ENCODE measurements at places on chromosomes 16 and 17.

DNA sequence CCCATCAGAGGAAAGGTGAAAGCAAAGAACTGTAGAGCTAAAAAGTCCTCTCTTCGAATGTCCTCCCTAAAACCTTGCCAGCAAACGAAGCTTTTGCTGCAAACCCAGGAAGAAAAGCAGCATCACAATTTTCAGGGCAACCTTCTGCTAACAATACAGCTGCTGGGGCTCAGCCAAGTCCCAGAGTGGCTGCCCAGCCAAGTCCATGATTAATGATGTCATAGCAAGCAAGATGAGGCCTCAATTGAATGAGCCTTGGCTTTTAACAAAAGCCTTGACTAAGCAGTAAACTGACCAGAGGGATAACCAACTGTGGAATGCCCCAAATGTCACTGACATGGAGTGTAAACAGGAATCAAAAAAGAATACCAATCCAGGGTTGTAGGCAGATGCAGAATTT is 342.7 kb downstream of the PMP22 start:
- DNase-seq = no peak

DNA sequence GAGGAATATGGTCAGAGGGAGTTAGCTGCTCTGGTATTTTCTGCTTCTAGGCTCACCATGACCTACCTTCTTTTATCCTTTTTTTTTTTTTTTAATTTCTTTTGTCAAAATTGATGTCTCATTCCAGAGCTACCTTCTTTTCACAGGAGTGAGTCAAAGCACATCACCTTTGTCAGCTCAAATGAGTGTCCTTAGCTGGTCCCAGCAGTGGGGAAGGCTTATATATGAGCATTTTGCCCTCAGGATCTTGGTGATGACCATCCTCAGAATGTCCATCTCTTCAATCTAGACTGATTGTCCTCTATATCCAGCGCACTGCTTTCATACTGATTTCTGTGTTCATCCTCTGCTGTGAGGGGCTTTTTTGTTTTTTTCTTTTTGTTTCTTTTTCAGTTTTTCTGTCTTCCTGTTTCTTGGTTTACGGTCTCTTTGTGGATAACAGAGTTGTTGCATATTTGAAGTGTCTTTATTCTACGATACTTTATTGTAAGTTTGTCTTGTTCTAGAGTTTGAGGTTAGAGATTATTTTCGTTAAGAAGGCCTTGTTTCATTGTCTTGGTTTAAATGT is 24.9 kb downstream of the CBFB start:
- no peak for DNase-seq

GRCh38 chr17:30534298-30534697 is 57.1 kb downstream of the GOSR1 start:
- no peak for DNase-seq

DNA sequence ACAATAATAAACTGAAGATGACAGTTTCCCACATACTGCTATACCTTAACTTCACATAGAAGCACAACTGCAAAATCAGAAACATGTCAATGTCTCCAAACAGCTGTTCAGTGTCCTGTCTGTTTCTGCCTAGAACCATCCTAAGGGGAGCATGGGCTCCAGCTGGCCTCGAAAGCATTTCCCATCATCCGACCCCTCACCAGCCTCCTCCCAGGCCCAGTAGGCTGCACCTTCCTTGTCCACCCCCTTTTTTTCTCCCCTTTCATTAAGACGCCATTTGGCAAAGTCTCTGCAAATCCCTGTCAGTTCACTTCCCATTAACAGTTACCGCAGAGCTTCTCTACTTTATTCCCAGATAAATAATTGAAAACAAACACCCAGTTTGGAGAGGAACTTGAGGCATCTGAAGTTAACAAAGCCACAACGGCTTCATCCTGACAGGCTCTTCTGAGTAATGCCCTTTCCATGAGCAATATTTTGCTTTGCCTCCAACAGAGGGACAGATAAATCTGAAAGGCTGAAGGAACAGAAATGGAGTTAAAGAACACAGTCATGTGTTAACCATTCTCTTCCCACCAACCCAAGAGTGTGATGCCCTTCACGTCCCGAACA is 65.3 kb downstream of the SLC39A11 start:
- no peak for DNase-seq

DNA sequence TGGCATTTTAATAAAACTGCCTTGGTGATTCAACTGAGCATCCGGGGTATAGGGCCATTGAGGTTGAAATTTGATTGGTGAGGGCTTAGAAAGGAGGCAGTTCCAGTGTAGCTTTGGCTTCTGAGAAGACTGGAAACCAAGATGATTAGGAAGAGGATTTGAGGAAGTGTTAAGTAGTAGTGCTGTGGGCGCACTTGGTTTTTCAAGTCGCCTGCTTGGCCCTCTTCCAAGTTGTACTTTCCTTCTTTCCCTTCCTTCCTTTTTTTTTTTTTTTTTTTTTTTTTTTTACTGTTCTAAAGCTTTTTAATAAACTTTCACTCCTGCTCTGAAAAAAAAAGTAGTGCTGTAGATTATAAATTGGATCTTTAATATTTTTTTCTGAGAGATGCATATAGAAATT is 320.5 kb downstream of the UTP18 start:
- DNase-seq = no peak

GRCh38 chr17:1573932-1574696 is 11.5 kb upstream of the PITPNA start:
- peak; percentile 16 for DNase-seq

GRCh38 chr17:44033861-44034408 is 19.2 kb upstream of the TMEM101 start:
- no peak for DNase-seq

GRCh38 chr17:79248843-79249493 is 174.3 kb downstream of the ENGASE start:
- DNase-seq = no peak

GRCh38 chr16:29770250-29770929 is 7.7 kb upstream of the ZG16 start:
- DNase-seq = no peak

GRCh38 chr17:75456039-75456416 is 407 bp upstream of the TMEM94 start:
- DNase-seq = no peak

- DNase-seq = no peak
These were observed 117.8 kb downstream of the C16orf95 start for GRCh38 chr16:87199379-87199778.

DNA sequence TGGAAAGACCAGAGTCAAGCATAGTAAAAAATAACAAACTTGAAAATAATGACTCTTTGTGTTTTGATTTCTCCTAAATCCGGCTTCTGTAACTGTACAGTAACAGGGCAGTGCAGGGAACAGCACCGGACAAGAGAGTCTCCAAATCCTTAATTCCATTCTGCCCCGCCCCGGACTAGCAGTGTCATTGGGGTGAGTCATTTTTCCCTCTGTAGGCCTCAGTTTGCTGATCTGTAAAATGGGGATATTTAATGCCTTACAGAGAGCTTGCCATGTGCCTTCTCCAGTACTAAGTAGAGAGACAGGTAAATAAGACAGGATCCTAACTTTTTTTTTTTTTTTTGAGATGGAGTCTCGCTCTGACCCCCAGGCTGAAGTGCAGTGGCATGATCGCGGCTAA is 83.6 kb upstream of the TBC1D3K start:
- no peak for DNase-seq

- DNase-seq = no peak
These were observed 11.4 kb downstream of the ARSG start for GRCh38 chr17:68302666-68303065.

DNA sequence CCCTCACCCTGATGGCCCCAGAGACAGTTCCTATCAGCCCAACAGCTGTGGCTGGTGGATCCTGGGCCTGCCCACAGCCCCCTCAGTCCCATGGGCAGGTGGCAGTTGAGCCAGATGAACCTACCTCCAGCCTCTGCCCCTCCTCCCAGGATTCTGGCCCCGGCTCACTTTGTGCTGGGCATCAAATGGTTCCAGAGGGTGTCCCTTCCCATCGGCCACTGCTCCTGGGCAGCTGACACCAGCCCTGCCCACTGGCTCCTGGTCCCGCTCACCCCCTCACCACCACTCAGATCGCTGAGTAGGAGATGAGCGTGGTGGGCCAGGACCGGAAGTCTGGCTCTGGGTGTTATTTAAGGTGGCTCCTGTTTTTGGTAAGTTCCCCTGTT is 2.0 kb downstream of the TTYH2 start:
- no peak for DNase-seq

DNA sequence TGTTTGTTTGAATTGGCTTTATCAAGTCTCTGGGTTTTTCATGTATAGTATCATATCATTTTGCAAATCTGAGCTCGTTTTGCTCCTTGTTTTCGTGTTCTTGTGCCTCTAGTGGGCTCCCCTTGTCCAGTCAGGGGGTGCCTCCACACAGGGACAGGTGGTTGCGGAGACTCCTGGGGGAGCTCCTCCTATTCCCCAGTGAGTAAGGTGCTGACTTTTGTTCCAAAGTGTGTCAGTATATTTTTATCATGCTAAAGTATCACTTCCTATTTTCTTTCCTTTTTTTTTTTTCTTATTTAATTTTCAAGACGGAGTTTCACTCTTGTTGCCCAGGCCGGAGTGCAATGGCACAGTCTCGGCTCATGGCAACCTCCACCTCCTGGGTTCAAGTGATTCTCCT is 30.3 kb upstream of the IL17C start:
- DNase-seq = no peak

GRCh38 chr17:81167194-81167524 is 1.1 kb upstream of the AATK start:
- DNase-seq = no peak

- DNase-seq = no peak
These were observed 3.5 kb downstream of the FLII start for GRCh38 chr17:18254888-18255649.

DNA sequence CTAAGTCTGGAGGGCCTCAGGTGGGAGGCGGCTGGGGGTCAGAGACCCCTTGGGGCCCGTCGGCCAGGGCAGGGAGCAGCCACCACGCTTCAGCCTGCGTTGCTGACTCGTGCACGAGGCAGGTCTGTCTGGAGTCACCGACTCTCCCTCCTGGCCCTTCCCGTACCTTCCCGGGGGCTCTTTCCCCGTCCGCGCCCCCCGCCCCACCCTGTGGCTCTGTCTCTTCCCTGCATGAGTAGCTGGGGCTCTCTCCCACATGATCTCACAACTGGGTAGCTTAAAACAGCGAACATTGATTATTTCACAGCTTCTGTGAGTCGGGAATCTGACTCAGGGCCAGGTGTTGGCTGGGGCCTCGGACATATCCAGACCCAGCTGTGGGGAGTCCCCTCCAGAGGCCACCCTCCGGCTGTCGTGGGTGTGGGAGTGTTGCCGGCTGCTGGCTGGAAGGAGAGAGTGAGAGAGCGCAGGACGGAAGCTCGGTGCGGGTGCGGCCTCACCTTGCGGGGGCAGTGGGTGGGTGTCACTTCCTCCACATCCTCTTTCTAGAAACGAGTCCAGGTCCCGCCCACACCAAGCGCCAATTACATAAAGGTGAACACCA is 17.3 kb downstream of the BAHCC1 start:
- DNase-seq = peak; percentile 58

- no peak for DNase-seq
These were observed 2.5 kb downstream of the MRPL12 start for GRCh38 chr17:81705518-81706231.

DNA sequence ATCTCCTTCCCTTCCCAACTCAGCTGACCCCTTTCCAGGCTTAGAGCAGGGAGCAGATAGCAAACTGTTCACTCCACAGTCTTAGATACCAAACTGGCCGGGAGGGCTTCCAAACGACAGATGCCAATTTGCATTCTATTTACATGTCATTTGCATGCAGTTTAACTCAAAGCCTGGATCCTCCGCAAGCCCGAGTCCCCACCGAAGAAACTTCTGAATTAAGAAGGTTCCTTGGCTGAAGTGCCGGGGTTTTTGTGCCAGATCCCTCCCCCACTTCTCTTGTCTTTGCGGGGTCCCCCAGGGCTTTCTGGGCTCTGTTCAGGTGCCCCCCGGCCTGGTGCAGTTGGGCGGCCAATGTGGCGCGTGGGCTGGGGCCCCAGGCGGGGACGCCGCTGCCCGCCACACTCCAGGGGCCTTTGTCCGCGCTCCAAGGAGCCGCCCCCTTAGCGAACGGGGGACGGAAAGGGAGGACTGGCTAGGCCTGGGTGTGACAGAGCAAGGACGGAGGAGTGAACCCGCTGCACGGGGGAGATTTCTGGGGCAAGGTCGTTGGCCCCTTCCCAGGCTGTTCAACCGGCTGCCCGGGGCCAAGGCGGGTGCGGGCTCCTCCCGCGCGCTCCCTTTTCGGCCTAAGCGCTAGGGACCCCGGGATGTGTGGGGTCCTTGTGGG is 1.2 kb downstream of the GPRC5B start:
- no peak for DNase-seq

GRCh38 chr16:89014403-89015230 is 37.6 kb upstream of the CBFA2T3 start:
- DNase-seq = no peak

DNA sequence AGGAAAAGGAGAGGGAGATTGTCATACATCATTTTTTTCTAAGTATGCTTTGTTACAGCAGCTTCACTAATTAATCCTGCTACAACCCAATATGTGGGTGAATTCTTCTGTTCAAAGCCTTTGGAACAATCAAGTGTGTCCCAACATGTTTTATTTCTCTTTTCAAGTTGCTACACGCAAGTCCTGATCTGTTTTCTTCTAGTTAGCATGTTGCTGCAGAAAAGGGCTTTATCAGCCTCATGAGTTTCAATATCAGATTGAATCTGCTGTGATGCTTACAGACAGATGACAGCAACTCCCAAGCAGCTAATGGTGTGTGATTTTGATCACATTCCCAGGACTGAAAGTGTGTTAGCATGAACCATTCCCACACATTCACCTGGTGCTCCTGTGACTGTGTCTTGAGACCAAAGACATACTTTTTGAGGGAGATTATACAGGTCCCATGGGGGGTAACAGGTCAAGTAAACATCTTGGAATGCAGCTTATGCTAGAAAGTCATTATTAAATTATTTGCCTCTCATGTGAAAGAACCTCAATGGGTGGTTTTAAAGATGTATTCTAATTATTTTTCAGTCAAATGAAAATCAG is 96.9 kb upstream of the KCNJ16 start:
- no peak for DNase-seq

GRCh38 chr16:56048425-56049105 is 142.7 kb upstream of the GNAO1 start:
- no peak for DNase-seq

DNA sequence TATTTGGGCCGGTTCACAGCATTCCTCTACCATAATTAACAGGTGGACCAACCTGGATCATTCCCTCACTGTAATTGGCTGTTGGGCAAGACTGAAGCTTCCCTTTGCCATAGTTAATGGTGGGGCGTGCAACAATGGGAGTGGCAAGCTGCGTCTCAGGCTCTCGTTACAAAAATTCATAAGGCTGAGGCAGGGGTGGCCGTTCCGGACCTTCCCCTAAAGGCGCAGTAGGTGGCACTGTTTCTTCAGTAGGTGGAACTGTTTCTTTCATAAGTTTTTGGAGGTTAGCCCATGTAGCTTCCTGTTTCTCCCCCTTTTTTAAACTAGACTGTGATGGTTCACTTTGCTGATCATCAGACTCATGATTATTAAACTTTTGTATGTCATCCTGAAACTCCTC is 17.0 kb upstream of the TMC5 start:
- DNase-seq = no peak

GRCh38 chr17:10807704-10808128 is 3.8 kb upstream of the TMEM238L start:
- DNase-seq = no peak

- no peak for DNase-seq
These were observed 38.4 kb downstream of the PSMD12 start for GRCh38 chr17:67328026-67328425.
